ENCODE measurements at places on chromosomes 1 and 21. TPM values are rescaled to one million over a fixed set of nuclear protein-coding genes. Genes with fewer than 3 reads are reported as not detected.

- DNase-seq, result peak; percentile 20
Measured at GRCh38 chr1:10646347-10646861, 150.0 kb downstream of the CASZ1 start.

GRCh38 chr1:79396901-79397300 is 390.4 kb upstream of the ADGRL4 start:
- no peak for DNase-seq

DNA sequence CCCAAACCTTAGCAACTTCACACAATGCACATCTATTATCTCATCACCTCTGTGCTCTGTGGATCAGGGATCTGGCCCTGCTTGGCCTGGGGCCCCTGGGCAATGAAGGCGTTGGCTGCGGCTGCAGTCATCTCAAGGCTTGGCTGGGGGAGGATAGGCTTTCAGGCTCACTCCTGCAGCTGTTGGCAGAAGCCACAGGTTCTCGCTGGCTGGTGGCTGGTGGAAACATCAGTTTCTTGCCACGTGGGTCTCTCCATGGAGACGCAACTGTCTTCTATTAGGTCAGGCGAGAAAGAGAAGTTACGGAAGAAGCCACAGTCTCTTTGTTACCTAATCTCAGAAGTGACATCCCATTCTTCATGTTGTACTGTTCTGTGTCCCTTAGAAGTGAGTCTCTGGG is 3.6 kb upstream of the NPPA start:
- DNase-seq, result no peak

DNA sequence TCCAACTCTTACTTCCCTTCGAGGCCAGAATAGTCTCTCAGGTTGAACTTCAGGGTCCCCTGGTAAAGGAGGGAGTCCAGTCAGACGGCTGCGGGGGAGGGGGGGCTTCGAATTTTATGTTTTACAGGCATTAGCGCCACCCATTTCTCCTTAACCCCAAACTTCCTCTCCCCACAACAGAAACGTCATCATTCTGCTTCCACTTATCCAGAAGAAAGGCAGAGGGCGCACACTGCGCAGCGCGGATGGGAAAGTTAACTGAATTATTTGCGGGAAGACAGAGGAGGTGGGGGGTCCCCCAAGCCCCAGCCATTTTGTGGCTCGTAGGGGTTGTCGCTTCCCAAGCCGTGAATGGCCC is 529 bp upstream of the PRMT2 start:
- DNase-seq, result peak; percentile 70

DNA sequence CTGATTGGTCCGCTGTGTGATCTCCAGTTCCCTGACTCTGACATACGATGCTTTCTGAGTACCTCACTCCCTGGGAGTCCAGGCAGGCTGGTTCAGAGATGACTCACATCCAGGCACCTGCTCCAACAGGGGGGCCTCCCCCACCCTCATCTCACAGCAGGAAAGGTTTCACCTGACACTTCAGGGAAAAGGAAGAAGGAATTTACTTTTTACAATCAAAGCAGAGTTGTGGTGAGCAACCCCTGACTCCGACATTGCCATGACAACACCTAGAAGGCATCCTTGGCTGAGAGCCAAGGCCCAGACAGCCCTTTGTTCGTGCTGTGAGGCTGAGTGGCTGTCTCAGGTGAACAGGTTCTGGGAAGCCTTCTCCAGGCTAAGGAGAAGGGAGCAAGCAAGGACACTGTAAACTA is 164.6 kb upstream of the GJB5 start:
- no peak for DNase-seq

DNA sequence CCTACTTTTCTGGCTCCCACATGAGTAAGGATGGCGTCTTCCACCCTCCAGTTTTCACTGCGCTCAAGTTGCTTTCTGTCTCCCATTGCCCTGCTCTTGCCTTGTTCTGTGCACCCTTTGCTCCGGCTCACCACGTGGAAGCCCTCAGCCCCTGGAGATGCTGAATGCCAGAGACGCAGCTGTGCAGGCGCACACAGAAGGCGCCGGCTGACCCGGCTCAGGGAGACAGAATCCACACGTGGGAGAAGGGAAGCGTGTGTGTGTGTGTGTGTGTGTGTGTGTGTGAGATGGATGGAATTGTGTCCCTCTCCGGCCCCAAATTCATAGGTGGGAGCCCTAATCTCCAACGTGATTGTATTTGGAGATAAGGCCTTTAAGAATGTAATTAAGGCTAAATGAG is 118.2 kb upstream of the ERRFI1 start:
- no peak for DNase-seq

GRCh38 chr1:25562101-25562927 is 18.9 kb downstream of the LDLRAP1 start:
- no peak for DNase-seq

GRCh38 chr1:162248854-162249535 is 127.7 kb downstream of the SPATA46 start:
- DNase-seq, result no peak

The IGSF3 gene
- 0.05 TPM for polyA plus RNA-seq

The HTR1D gene
- polyA plus RNA-seq, result 0.07 TPM

GRCh38 chr1:93447481-93448291 is at the start of gene FNBP1L:
TSS of gene FNBP1L (plus strand) at chr1:93448118. CDS start at chr1:93448282, 164 bp downstream.
- no peak for DNase-seq

DNA sequence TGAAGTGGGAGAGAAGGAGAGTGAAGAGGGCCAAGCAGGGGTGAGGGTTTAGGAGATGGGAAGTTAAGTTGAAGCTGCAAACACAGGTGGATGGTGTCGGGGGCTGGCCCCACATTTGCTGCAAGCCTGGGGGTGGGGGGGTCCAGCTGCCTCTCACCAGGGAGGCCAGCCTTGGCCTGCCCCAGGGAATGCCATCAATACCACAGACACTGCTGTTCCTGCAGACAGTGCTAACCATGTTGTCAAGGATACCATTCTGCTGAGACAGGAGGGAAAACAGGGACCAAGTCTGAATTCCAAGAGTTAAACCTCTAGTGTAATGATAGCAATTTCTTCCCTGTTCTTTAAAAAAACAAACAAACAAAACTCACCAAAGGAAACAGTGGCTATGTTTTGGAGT is 8.0 kb downstream of the MECR start:
- no peak for DNase-seq

The HSD3B2 gene
- polyA plus RNA-seq, result not detected

The DNM3 gene
- 0.46 TPM for polyA plus RNA-seq

DNA sequence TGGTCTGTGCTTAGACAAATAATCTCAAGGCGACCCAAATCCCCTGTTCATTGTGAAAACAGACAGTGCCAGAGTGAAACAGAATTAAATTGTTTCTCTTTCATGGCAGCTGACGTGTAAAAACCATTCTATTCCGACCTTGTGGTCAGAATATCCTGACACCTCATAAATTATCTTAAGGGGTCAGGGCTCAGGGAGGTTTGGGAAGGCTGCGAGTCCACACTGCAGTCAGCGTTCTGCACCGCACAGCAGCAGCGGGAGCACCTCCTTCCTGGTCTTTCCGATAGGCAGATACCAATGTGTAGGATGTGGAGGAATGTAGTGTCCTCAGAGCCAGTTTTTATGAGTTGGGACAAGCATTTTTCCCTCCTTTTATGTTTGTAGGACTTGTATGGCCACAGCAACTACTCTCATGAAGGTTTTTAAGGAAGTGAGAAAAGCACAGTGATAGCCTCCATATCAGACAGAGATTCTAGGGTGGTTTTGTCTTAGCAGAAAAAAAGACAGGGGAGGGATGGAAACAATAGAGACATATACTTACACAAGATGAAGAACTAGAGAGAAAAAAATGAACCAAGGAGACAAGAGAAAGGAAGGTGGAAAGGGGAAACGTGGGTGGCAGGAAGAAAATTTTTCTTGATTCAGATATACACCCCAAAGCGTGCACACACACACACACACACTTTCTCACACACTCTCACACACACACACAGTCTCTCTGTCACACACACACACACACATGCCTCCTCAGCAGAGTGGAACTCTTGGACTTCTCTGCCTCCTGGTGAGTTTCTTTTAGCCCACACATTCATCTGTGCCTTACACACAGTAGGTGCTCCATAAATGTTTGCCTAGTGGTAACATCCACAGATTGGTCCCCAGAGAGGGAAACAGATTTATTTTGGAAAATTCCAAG is 68.6 kb downstream of the NTMT2 start:
- DNase-seq, result no peak

DNA sequence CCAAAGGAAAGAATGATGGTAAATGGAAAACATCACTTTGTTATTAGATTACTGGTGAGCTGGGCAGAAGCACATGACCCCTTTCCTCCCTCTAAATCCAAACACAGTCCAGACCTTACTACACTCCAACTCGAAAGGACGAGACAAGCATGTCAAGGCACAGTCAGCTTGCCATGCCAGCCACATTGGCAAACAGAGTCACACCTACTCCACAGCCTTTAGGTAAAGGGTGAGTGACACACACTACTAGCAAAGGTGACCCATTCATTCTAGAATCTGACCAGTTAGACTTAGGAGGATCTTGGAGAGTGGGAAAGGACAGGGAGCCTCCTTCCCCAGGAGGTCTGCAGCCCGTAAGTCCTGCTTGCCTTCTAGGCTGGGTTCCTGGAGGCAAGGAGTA is 3.0 kb downstream of the SLC44A3 start:
- DNase-seq, result no peak

The TMED5 gene
- 53.7 TPM for polyA plus RNA-seq

GRCh38 chr1:27349784-27350662 is 8.2 kb downstream of the SYTL1 start:
- DNase-seq, result peak; percentile 37

GRCh38 chr1:231866392-231867331 is 240.1 kb downstream of the DISC1 start:
- no peak for DNase-seq

GRCh38 chr1:236122176-236122575 is 20.2 kb upstream of the GPR137B start:
- DNase-seq, result no peak

The LCA5L gene
- polyA plus RNA-seq, result 1.1 TPM

DNA sequence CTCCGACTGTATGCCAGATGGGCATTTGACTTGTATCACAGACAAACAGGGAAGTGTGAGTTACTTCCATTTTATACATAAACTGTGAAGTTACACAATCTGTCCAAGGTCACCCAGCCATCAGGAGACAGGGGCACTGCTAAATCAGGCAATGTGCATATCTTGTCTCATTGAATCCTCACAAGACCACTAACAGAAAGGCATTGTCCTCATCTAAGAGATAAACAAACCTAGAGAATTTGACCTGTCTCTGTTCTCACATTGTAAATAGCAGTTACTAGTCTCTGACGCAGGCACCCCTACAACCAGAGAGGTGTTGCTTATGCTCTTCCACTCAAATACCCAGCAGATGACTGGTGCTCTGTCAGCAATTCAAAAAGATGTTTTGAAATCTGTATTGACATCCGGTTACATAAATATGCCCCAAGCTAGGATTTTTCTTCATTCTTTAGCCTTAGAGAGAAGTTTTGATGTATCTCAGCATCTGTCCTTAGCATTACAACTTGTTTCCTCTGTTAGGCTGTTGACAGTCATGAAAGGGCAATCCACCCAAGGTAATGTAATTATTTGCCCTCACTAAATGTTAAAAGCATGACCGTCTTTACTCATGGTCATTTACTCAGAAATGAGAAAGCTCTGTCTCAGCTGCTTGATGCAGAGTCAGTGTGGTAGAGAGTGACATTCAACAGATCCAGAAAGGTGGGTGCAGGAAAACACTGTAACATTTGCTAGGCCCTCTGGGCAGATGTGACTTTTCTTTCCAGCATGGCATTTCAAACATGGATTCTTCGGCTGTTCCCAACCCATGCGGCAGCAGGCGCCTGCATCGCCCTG is 51.9 kb upstream of the ZNF326 start:
- no peak for DNase-seq

DNA sequence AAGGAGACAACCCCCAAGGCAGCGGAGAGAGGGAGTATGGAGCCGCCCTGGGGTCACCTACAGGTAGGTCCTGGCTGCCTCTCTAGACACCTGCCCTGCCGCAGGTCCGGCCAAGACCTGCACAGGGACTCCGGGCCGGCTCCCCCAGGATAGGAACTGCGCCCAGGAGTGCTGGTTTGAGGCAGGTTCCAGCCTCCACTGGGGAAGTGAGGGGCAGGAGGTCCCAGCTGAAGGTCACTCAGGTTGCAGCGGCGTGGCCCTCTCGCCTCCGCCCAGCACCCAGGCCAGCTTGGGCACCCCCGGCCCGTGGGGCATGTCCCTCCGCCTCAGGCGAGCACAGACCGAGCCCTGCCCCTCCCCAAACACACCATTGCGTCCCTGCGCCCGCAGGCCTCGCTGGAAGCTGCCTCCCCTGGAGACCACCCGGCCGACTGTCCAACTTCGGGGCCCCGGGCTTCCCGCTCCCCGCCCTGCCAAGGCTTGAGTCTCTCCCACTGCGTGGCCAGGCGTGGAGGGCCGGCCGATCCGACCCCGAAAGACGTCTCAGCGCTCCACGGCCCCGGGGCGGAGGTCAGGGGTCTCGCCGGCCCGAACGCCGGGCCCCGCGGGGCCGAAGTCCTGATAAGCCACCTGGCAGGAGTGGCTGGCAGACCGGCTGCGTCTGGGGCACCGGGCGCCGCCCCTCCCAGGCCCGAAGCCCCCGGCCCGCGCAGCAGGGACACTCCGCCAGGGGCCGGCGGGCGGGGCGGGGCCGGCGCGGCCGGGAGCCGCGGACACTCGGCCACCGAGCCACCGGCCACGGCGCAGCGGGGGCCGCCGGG is 1.4 kb upstream of the SKI start:
- no peak for DNase-seq

The UBL4B gene
- not detected for polyA plus RNA-seq

The SPAG17 gene
- 0.07 TPM for polyA plus RNA-seq

- DNase-seq, result no peak
Measured at GRCh38 chr21:33975548-33976081, 60.0 kb upstream of the ATP5PO start.

DNA sequence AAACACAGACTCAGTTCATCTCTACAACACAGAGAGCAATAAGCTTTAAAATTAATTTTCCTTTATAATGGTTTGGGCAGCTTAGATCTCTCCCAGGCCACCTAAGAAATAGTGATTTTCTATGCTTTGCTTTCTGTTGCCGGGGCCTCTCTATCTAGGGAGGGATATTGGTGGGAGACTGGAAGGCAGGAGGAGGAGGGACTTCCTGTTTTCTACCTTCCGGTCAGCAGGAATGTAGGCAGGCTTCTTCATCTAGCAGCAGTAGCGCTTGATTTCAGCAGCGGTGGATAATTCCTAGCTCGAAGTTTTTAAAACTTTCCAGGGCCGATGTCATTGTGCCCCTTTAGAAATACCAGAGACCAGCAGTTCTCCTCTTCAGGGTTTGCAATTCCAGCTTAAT is 5.1 kb upstream of the DESI2 start:
- DNase-seq, result no peak

DNA sequence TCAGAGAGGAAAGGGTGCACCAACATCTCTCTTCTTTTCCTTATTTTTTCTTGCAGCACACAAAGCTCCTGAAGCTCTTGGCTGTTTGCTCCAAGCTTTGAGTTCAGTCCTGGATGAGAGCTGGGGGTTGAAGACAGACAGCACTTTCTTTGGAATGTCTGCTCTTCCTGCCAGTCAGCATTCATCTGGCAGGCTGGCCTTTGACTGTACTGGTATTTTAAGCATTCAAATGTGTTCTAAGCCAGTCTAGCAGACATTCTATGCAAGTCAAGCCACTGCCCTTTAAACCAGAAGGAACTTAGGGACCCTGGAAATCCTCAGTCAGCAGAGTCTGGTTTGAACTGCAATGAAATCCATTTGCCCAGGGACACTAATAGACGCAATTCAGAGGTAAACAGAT is 45.0 kb downstream of the XCL1 start:
- no peak for DNase-seq

GRCh38 chr1:60797351-60797750 is 285.0 kb upstream of the NFIA start:
- no peak for DNase-seq

- no peak for DNase-seq
Measured at GRCh38 chr1:230940848-230941247, 37.8 kb downstream of the TTC13 start.

The PRKCZ gene
- 3.0 TPM for polyA plus RNA-seq
